Left colon (tissue), 2 donors: ENCODE measurements at places on chromosomes 3 and 15. TPM values are rescaled to one million over a fixed set of nuclear protein-coding genes. Genes with fewer than 3 reads are reported as not detected.

DNA sequence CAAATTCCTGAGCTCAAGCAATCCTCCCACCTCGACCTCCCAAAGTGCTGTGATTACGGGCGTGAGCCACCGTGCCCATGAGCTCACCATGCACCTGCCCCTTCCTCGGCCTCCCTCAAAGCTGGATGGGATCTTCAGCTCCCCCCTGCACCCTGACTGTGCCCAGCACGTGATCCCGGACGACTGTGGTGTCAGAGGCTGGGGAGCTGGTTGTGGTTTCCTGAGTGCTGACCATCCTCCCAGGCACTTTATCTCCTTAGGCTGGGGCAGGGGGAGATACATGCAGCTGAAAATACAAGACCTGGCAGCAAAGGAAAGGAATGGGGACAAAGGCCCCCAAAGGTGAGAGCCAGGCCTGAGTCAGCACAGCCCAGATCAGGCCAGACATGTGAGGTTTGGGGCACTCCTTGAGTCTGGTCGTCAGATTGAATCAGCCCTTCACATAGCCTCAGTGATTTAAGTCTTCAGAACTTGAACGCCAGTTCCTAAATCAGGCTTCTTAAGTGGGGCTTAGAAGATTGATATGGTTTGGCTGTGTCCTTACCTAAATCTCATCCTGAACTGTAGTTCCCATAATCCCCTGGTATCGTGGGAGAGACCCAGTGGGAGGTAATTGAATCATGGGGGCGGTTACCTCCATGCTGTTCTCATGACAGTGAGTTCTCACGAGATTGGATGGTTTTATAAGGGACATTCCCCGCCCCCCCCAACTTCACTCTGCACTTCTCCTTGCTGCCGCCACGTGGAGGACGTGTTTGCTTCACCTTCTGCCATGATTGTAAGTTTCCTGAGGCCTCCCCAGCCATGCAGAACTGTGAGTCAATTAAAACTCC is 35.8 kb downstream of the PRKCD start:
- peak; percentile 56 for DNase-seq

DNA sequence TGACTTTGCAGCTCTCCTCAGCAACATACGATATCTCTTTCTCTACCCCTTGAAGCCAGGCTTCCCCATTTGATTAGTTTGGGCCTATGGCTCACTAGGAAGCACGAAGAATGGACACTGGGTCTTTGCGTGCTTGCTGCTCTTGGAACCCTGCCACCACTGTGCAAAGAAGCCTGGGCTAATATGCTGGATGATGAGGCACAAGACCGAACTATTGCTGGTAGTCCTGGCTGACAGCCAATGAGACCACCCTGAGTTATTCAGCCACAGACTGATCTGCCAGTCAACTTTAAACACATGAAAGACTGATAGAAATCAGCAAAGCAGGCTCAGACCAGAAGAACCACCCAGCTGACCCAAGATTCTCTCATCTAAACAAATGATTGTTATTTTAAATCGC is 250.3 kb downstream of the CBLB start:
- no peak for DNase-seq

Gene PLSCR1
- total RNA-seq: 292 TPM

DNA sequence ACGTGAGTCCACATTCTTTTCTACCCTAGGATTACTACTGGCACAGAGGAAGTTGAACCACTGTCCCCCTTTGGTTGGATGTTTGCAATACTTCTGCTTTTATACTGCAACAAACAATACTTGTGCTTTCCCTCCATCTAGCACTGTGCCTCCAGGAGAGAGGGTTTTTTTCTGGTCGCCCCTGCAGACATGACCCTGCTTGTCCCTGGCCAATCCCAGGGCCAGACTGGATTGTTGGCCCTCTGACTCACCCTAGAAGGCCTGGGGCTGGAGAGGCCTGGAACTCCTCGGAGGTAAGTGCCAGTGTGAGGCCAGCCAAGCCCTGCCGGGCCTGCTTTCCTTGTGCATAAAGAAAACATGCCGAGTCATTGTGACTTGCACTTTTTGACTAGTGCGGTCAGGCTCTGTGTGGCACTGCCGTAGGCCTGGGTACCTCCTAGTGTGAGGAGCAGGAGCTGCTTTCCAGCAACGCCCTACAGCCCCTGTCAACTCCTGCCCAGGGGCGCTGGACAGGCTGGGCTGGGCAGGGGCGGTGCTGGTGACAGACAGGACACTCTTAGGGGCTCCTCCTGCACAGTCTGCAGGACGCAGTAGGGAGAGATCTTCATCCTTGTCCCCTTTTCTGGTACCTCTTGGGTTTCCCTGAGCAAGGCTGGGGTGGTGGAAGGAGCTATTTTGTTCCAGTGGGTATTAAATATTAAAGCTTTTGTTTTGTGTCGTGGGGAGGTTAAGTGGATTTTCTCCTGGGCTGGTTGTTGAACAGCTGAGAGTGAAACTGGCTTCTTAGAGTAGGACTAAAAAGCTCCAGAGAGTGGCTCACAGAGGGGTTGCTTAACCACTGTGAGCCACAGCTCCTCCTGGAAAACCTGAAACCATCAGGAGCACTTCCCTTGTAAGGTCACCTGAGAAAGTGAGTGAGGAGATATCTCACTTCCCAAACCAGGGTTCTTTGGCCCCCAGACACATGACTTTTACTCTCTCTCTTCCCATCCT is 14.4 kb upstream of the TKT start:
- peak; percentile 65 for DNase-seq

GRCh38 chr15:36814105-36814504 is 234.7 kb downstream of the CDIN1 start:
- DNase-seq: no peak

GRCh38 chr15:42921342-42921731 is 759 bp upstream of the TTBK2 start:
- DNase-seq: peak; percentile 50

Gene PPM1M
- total RNA-seq: 9.3 TPM

GRCh38 chr3:64909757-64910467 is 222.1 kb upstream of the ADAMTS9 start:
- no peak for DNase-seq

- peak; percentile 18 for DNase-seq
Observed at GRCh38 chr15:63986751-63987341, 59.4 kb downstream of the DAPK2 start.

- DNase-seq: no peak
Observed at GRCh38 chr3:15460891-15461531, 33.6 kb downstream of the EAF1 start.

GRCh38 chr15:76338486-76339304 is 2.1 kb downstream of the ISL2 start:
- no peak for DNase-seq

DNA sequence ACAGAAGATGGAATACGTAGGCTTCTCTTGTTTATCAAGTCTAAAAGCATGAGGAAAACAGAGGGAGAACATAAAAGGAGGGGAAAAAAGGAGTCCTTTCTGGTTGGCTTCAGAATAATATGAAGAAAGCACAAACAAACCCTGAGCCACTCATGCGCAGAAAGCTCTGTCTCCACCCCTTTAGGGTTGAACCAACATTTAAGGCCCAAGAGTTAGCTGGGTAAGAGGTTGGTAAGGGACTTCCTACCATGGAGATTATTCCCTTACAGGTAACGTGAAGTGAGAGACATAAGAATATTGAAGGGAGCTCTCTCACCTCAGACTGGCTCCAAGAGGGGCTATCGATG is 145.3 kb downstream of the RORA start:
- no peak for DNase-seq

DNA sequence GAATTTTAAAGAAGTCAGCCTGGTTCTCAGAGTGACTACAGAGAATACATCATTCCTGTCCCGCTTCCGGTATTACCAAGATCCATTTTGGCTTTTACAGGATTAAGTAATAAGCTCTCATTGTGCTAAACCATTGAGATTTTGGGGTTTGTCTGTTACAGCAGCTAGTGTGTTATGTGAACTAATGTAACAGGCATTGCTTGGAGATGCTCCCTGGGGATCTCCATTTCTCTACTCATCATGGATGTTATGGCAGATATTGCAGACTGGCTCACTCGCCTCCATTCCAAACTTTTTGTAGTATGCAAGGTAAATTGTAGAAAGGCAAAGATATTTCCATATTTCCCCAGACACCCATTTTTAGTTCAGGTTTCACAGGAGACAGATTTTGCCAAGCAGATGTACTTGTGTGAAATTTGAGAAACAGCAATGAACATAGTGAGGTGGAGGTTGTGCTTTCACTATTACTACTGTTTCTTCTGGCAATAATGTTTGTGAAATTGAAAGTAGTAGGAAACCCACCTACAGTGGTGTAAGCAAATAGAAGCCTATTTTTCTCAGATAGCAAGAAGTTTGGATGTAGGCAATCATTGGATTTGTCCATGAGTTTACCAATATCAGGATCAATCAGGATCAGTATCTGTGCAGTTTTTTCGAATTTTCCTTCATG is 177.1 kb upstream of the GALNT15 start:
- no peak for DNase-seq

Gene PIF1
- 2.2 TPM for total RNA-seq

DNA sequence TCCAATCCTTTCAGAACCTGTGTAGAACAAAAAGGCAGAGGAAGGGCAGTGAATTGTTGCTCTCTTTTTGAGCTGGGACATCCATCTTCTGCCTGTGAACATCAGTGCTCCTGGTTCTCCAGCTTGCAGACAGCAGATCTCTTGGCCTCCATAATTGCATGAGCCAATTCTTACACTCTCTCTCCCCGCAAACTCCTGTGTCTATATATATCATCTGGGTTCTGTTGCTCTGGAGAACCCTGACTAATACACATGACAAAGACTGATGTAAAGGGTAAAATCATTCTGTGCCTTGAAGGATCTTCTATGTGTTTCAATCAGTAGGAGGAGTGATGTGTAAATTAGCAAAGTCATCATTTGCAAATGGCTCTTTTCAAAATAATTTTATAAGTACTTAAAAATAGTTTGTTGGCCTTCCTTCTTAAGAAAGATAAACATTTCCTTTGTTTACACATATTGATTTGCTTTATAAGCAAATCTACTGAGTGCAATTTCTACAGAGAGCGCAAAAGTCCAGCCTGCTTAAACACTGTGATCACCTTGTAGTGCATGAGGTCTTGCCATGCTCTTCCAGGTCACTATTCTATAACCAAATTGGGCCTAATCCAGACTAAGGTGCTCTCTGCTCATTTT is 154.9 kb upstream of the ANKRD28 start:
- DNase-seq: no peak

DNA sequence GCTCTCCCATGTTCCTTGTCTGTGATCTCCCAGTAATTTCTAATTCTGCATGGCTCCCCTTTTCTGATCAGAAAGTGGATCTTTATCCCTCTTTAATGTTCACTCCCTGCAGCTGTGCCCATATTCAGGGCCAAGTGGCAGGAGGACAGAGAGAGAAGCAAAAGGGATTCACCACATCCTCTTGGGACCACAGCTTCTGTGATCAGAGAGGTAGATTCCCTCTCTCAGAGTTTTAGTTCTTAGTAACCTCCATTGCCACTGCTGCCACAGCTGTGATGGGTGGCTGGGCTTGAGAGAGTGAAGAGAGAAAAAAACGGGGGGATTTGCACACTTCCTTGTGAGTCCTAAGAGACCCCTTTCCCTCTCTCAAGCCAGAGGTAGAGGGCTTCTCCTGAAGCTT is 49.2 kb downstream of the GLCE start:
- no peak for DNase-seq

Gene SCN5A
- total RNA-seq: 0.43 TPM

DNA sequence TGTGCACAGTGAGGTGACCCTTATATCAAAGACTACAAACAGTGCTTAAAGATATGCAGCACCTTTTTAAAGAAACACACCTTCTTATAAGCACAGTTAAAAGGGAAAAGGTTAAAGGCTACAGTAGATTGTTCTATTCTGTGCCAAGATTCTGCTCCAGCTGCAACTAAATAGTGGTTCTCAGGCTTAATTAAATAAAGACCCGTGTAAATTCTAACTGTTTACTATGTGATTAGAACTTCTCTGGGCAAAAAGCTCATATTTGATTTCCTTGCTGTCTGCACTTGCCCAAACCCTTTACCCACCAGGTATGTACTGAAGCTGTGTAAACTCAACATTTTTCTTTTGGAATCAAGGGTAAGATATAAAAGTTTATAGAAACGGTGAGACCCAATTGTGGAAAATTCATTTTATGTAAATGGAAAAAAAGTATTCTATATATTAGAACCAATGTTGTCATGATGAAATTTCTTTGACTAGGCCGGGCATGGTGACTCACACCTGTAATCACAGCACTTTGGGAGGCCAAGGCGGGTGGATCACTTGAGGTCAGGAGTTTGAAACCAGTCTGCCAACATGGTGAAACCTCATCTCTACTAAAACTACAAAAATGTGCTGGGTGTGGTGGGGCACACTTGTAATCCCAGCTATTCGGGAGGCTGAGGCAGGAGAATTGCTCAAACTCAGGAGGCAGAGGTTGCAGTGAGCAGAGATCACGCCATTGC is 230.6 kb downstream of the MECOM start:
- no peak for DNase-seq

GRCh38 chr15:85037641-85038040 is 56.0 kb downstream of the PDE8A start:
- no peak for DNase-seq

- no peak for DNase-seq
Observed at GRCh38 chr3:119679874-119680273, 2.7 kb upstream of the COX17 start.

DNA sequence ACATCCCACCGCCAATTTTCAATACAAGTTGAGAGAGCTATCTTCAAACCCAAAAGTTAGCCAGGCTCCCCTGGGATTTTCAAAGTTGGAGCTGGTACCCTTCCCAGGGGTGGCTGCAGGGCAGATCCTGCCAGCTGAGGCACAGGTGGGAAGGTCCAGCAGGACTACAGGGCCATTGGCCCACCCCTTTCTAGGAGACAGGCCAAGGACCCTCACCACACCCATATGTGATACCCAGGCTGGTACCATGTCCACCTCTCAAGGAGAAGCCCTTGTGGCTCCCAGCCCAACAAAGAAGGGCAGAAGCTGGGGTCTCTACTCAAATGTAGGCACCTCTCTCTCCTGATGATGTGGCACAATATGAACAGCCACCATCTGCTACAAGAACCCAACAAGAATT is 8.0 kb downstream of the POC1A start:
- DNase-seq: no peak

GRCh38 chr3:13877911-13878280 is 2.0 kb downstream of the WNT7A start:
- no peak for DNase-seq

GRCh38 chr3:9097495-9097894 is 134.2 kb upstream of the RAD18 start:
- DNase-seq: no peak

DNA sequence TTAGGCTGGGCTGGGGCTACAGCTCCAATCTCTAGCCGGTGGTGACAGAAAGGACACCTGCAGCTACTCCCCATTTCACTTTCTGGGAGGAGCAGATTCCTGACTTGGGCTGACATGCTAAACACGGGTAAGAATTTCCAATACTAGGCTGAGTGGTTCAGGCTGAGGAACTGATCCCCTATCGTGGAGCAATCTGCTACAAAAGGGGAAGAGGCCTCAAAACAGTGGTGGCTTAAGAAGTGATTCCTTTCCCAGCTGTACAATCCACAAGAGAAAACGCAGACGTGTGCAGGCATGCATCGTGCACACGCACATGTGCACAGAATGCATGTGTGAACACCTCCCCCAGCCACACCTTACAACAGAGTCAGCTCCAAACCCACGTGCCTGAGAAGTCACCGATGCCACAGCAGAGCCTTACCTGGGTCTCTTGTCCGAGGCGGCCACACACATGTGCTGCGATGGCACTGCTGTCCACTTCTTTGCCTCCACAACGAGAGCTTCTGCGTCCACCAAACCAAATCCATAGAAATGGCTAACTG is 86.7 kb upstream of the SNRPA1 start:
- DNase-seq: no peak
